Activated naive CD4-positive, alpha-beta T cell treated with Interleukin-2 at 50 U/mL for 16 hours (primary cell): ENCODE measurements at places on chromosomes 16 and 17.
A peak's percentile ranks its signal among the peaks of the same experiment; 100 is the strongest.

DNA sequence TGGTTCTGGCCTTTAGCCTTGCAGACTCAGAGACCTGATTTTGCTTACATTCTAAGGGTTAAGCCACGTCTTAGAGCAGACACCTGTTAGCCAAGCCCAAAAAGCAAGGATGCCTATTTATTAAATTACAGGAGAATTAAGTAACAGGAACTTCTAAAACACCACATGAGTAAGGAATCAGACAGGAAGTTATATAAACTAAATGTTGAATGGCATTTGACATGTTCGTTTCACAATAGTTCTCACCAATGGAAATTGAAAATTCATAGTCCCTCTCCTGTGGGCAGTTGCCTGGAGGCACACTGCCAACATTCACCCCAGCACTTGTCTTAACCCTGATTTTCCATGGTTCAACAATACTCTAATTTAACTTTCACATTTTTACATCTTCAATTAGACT is 9.0 kb downstream of the KRTAP9-7 start:
- no peak for DNase-seq

- no peak for DNase-seq
Measured at GRCh38 chr16:73426433-73427160, 378.7 kb upstream of the ZFHX3 start.

DNA sequence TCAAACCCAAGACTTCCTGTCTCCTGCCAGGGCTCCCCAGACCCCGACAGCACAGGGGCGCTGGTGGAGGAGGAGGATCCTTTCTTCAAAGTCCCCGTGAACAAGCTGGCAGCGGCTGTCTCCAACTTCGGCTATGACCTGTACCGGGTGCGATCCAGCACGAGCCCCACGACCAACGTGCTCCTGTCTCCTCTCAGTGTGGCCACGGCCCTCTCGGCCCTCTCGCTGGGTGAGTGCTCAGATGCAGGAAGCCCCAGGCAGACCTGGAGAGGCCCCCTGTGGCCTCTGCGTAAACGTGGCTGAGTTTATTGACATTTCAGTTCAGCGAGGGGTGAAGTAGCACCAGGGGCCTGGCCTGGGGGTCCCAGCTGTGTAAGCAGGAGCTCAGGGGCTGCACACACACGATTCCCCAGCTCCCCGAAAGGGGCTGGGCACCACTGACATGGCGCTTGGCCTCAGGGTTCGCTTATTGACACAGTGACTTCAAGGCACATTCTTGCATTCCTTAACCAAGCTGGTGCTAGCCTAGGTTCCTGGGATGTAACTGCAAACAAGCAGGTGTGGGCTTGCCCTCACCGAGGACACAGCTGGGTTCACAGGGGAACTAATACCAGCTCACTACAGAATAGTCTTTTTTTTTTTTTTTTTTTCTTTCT is 8.1 kb downstream of the SERPINF1 start:
- DNase-seq: peak; percentile 5

DNA sequence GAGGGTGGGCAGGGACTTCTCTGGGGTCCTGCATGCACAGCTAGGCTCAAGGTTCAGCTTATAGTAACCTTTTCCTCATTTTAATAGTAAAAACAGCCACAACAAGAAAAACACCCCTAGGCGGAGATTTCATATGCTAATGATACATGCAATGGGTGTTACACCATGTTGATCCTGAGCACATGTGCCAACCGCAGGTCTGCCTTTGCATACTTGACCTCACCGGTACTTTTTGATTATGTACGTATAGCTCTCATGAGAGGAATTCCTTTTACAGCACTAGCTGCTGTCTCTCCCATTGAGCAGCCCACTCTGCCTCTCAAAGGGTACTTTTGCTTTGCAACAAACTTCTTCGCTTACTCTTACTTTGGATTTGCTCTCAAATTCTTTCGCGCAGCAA is 1.9 kb downstream of the KRTAP4-8 start:
- DNase-seq: no peak

GRCh38 chr17:48740537-48740936 is 12.0 kb upstream of the HOXB13 start:
- DNase-seq: no peak

DNA sequence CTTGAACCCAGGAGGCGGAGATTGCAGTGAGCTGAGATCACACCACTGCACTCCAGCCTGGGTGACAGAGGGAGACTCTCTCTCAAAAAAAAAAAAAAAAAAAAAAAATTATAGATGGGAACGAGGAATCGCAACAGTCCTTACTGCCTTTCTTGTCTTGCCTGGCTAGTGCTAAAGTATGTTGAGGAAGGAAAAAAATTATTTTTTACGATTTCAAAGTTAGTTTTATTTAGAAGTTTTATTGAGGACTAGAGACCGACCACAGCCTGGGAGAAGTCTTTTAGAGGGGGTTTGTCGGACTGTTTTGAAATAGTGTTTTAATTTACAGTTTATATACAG is 15.8 kb upstream of the DNAH17 start:
- DNase-seq: no peak

- DNase-seq: peak; percentile 39
Measured at GRCh38 chr16:57297856-57298255, 13.4 kb upstream of the PLLP start.

DNA sequence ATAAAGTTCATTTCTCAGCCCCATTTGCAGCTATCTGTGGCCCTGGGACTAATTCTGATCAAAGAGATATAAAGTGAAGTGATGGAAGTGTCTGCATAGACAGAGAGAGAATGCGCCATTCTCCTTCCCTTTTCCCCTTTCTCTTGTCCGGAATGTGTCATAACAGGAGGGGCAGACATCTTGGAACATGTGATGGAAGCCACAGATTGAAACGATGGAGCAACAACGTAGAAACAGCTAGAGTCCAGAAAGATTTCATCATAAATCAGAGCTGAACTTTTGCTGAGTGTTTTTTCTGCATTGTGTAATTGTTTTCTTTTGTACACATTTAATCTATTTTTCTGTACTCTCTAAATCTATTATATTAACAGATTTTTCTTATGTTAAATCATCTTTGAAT is 11.3 kb downstream of the ASGR1 start:
- DNase-seq: no peak

DNA sequence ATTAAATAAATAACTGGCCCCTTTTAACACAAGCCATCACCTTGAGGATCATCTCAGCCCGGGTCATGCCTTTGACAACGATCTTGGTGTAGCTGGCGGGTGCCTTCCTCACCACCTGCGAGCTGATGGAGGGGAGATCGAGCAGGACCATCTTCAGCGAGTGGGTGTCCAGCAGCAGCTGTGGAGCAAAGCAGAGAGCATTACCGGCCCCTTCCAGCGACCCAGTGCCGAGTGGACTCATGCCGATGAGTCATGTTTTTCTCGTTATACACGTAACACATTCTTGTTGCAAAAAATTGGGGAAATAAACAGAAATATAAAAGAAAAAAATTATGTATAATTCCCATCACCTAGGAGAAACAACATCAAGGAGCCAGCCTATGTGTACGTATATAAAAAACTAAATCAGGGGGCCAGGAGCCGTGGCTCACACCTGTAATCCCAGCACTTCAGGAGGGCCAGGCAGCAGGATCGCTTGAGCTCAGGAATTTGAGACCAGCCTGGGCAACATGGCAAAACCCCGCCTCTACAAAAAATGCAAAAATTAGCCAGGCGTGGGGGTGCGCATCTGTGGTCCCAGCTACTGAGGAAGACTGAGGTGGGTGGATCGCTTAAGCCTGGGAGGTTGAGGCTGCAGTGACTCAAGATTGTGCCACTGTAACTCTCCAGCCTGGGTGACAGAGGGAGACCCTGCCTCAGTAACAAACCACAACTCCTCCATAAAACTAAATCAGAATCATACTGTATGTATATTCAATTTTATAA is 169.1 kb upstream of the RPH3AL start:
- DNase-seq: no peak

DNA sequence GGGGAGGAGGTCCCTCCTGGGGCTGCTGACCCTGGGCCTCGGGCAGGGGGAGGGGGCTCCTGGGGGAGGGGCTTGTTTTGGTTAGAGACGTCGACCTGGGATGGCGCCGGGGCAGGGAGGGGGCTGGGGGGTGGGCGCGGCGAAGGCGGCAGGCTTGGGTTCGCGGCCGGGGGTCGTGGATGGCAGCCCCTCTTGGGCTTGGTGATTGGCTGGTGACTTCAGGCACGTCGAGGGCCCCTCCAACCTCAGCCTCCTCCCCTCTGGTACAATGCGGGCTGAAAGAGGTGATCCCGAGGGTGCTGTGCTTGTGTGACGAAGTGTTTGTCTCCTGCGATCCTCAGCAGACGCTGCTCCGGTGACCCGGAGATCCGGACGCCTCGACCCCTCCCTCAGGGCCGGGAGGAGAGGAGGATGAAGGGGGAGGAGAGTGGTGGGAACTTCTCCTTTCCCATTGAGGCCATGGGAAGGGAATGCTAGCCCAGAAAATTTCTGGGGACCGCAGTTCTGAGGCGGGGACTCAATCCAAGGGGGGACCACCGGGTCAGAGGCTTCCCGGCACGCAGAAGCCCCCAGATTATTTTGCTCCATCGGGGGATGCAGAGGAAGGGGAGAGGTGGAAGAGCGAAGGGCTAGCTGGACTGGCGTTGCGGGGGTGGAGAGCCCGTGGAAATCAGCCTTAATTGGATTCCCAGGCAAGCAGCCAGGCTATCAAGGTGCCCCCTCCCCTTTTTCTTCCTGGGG is 43.9 kb downstream of the RAI1 start:
- DNase-seq: no peak

- no peak for DNase-seq
Measured at GRCh38 chr17:3447625-3448024, 14.0 kb upstream of the OR1E2 start.

DNA sequence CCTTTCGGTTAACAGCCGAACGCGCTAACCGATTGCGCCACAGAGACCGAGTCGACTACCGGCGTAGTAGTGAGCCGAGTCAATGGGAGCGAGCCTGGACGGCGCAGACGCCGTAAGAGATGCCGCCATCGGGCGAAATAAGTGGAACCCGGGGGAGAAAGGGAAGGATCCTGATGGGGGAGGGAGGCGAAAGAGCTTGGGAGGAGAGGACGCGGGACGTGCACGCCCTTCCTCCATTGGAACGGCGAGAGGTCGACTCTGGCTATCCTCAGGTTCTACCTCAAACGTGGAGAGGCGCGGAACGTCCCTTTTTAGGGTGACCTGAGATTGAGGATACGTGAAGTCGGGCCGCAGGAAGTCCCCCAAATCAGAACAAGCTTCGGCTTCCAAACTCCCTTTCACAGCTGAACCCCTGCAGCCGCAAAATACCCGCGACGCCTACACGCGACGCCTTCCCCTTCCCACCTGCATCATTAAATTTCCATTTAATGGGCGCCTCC is 683 bp upstream of the PSMB3 start:
- peak; percentile 85 for DNase-seq

DNA sequence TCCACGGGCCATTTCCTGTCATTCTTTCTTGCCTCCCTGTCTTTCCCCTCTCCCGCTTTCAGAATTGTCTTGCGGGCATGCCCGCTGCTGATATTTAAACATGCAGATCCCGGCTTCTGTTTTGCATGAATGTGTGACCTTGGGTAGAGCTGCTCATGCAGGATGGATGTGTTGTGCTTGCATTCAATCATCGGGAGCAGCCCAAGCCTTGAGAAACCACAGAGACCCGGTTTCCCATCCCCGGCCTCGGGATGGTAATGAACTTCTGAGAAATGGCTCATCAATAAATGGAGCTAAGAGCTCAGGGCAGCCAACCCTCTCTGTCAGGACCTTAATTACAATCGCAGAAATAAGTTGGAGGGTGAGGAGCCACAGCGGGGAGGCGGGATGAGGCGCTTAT is 303.7 kb upstream of the TNRC6C start:
- DNase-seq: no peak

DNA sequence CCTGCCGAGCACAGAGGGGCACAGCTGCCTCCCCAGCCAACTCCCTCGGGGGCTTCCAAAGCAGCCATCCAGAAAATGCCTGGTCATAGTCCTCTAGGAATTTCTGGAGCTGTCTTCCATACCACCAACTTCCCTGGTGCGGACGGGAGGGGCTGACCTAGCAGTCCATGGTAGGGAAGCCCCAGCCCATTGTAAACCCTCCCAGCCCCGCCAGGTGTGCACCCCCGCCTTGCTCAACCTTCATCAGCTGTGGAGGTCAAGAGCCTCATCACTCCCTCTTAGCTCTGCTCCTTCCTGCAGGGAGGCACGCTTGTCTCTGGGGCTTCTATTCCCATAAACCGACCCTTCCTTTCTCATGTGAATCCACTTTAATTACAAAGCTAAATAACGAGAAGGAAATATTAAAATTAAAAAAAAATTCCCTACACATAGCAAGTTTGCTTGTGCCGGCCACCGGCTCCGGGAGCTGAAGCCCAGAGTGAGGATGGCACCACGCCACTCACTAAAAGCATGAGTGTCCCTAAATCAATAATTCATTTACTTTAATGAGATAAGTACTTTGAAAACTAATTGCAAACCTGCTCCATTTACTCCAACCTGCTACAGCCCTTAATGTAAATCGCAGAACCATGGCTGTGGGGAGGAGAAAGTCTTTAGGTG is 181.4 kb downstream of the ENGASE start:
- no peak for DNase-seq

GRCh38 chr16:50539822-50540710 is 8.1 kb upstream of the NKD1 start:
- DNase-seq: no peak

- no peak for DNase-seq
Measured at GRCh38 chr17:19357351-19357750, 5.2 kb downstream of the B9D1 start.

GRCh38 chr17:29570521-29570920 is 2.0 kb downstream of the TP53I13 start:
- DNase-seq: no peak

GRCh38 chr17:42403150-42403549 is 14.9 kb upstream of the STAT3 start:
- peak; percentile 53 for DNase-seq

- DNase-seq: no peak
Measured at GRCh38 chr17:68771867-68772515, 170.8 kb upstream of the FAM20A start.

DNA sequence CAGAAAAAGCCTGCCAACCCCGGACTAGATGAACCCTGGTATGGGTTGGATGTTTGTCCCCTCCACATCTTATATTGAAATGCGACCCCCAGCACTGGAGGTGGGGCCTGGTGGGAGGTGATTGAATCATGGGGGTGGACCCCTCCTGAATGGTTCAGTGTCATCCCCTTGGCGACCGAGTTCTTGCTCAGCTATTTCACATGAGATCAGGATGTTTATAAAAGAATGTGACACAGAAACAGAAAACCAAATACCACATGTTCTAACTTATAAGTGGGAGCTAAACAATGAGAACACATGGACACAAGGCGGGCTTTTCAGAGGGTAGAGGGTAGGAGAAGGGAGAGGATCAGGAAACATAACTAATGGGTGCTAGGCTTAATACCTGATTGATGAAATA is 576.0 kb upstream of the HSBP1 start:
- DNase-seq: no peak
